Panc1 (cell line): ENCODE measurements at places on chromosomes 7 and 10.

- no peak for DNase-seq
These were observed 411.6 kb downstream of the PLXNA4 start for GRCh38 chr7:132164558-132165125.

DNA sequence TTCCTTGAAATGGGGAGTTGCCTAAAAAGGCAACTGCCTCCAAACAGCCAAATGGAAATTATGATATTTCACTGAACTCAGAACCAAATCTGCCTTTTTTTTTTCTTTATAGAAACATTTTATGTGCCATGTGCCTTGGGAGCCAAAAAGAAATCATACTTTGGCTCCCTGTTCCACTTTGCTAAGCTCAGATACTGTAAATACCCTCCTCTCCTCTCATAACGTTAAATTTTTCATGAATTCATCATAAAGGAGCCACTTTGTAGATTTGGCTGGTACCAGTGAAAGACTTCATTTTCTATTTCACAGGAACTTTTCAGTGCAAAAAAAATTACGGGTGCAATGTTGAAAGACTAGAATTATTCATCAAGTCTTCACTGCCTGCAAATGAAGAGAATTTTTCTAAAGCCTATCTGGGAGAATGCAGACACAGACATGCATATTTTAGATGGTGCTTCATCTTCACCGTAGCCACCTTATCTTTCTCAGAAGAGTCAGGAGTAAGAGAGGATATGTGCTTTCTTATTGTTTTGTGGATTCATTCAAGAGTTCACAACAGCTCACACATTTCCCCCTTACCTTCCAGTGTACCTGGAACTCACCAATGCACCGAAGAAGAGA, 742.3 kb upstream of the GALNT17 start:
- no peak for DNase-seq

GRCh38 chr7:71682841-71683781, 551.2 kb downstream of the GALNT17 start:
- DNase-seq, result no peak

DNA sequence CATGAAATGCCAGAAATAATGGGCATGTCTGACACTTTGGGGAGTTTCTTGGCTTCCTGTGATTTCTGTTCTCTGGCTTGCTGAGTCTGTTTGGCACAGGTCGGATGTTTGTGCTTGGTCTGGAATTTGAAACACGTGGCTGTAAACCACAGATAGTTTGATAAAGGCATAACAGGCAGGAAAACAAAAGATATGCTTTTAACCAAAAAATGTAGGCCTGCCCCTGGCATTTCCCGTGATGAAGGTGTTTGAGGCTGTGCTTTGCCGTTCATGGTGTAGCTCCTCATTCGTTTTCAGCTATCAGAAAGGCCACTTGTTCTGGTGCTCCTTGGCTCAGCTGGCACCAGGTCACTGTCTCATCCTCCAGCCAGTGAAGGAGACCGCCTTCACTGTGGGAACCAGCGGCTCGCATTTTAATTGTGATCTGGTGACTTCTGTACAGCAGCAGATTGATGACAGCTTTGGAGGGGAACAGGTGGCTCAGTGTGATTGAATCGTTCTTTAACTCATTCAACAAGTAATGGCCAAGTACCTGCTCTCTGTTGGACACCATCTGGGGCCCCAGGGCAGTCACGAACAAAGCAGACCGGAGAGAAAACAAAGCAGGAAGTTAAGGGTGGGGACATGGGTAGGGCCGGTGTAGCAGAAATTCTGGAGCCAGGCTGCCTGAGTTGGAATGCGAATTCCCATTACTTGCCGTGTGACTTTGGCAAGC, 111.5 kb downstream of the CCNY start:
- DNase-seq, result no peak

DNA sequence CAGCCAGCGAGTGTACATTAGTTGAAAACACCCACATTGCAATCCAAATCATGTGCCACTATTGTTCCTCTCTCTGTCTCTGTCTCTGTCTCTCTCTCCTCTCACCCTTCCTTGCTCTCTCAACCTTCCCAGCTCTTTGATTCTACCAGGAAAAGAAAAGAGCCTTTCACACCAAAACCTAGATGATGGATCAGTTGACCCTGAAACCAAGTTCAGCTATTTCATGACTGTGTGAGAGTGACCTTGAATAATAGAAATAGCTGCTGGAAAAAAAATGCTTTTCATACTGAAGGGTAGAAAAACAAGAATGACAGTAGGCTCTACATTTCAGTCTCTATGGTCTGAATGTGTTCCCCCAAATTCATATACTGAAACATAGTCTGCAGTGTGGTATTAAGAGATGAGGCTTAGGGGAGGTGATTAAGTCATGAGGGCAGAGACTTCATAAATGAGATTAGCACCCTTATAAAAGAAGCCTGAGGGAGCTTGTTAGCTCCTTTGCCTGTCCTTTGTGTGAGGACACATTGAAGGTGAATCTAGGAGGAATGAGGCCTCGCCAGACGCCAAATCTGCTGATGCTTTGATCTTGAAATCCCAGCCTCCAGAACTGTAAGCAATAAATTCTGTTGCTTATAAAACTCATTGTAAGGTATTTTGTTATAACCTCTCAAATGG, 65.2 kb downstream of the LYZL1 start:
- no peak for DNase-seq

- no peak for DNase-seq
These were observed 51.7 kb downstream of the HSPA12A start for GRCh38 chr10:116690356-116691322.

DNA sequence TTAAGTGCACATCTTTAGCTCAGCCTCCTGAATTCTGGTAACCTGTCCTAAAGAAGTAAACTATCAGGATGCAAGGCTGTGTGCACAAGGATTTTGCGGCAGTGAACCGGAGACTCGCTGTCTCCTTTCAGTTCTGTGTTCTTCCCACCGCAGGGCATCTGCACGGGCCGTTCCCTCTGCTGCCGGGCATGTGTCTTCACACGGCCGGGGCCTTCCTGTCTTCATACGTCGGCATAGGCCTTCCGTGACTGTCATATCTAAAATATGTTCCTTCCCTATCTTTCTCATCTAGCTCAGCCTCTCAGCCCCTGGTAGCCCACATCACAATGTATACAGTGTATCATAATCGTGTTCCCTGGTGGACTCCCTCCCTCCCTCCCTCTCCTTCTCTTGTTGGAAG, 16.4 kb downstream of the PALD1 start:
- no peak for DNase-seq

DNA sequence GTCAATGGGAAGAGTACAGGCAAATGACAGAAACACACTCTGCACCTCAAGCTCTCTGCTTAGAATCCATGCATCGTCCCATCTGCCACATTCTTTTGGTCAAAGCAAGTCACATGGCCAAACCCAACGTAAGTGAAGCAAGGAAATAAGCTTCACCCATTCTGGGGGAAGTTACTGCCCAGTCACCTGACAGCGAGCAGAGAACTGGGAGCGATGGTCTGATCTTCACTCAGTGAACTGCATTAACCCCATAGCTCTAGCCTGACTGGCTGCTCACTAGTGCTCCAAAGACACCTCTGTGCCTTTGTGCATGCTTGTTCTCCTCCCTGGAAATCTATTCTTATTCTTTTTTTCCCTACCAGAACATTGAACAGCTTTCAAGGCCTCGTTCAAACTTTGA, 89.9 kb downstream of the APBB1IP start:
- no peak for DNase-seq
